ENCODE measurements at places on chromosomes 13 and 19. TPM values are rescaled to one million over a fixed set of nuclear protein-coding genes. Genes with fewer than 3 reads are reported as not detected.
A peak's percentile ranks its signal among the peaks of the same experiment; 100 is the strongest.

DNA sequence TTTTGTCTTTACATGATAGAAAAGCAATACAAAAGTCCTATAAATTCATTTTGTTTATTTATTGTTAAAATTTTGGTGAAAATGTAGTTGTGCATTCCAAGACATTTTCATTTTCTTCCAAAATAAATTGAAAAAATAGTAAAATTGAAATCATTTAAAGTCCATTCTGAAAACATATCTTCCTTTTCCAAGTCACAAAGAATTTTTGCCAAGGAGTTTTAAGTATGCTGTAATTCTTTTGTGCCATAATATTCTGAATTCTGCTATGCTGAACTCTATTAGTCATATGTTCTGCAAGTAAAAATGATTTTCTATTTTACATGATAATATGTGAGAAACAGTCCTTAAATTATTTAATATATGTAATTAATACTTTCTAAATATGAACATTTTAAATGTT lies 879.6 kb upstream of the SLC10A2 start:
- no peaks in the 10 kb centered on the region for H3K36me3 ChIP-seq
- H3K4me3 ChIP-seq, result no peak overlapping the region
- DNase-seq, result no peak
- H3K27ac ChIP-seq, result no peak overlapping the region
- H3K27me3 ChIP-seq, result no peaks in the 10 kb centered on the region

GRCh38 chr19:38247734-38248268 lies 8.4 kb downstream of the PPP1R14A start:
- no peaks in the 10 kb centered on the region for H3K36me3 ChIP-seq
- DNase-seq, result no peak
- H3K27me3 ChIP-seq, result no peaks in the 10 kb centered on the region
- H3K27ac ChIP-seq, result peak overlapping the region; percentile 31

DNA sequence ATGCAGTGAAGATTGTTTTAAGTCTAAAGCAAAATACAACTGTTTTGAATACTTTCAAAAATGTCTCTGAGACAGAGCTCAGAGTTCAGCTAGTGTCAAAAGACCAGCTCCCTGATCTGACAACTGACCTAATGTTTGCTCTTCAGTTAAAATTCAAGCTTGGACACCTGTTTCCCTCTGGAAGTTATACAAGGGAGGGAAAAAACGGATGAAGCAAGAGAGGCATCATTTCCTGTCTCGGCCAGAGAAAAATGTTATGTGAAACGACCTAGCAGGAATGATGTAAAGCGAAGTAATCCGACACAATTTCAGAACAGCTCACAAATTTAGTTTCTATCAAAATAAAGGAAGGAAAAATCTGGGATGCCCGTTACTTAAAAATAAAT lies 59.4 kb downstream of the ZAR1L start:
- no peak for DNase-seq
- no peaks in the 10 kb centered on the region for H3K36me3 ChIP-seq
- no peaks in the 10 kb centered on the region for H3K4me1 ChIP-seq
- H3K27ac ChIP-seq, result peak overlapping the region; percentile 80
- H3K27me3 ChIP-seq, result no peaks in the 10 kb centered on the region

DNA sequence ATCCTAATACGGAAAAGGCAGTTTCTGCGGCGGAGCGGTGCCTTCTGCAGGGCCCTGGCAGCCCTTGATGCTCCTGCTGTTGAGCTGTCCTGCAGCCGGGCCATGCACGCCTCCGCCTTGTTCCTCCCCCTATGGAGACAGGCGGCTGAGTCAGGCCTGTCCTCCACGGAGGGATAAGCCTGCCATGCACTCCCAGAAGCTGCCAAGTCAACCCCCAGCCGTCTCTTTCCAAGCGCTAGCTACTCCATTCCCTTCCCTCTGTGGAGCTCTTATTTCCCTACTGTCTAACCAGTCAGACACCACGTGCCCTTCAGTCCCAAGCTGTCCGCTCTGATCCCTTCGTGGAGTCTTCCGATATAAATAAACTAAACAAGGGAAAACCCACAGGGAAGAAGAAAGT lies 197.0 kb downstream of the COL4A1 start:
- H3K4me3 ChIP-seq, result no peak overlapping the region
- DNase-seq, result peak; percentile 92
- H3K4me1 ChIP-seq, result peaks cover 2% of the 10 kb centered on the region
- no peak overlapping the region for H3K27ac ChIP-seq
- H3K36me3 ChIP-seq, result no peaks in the 10 kb centered on the region

DNA sequence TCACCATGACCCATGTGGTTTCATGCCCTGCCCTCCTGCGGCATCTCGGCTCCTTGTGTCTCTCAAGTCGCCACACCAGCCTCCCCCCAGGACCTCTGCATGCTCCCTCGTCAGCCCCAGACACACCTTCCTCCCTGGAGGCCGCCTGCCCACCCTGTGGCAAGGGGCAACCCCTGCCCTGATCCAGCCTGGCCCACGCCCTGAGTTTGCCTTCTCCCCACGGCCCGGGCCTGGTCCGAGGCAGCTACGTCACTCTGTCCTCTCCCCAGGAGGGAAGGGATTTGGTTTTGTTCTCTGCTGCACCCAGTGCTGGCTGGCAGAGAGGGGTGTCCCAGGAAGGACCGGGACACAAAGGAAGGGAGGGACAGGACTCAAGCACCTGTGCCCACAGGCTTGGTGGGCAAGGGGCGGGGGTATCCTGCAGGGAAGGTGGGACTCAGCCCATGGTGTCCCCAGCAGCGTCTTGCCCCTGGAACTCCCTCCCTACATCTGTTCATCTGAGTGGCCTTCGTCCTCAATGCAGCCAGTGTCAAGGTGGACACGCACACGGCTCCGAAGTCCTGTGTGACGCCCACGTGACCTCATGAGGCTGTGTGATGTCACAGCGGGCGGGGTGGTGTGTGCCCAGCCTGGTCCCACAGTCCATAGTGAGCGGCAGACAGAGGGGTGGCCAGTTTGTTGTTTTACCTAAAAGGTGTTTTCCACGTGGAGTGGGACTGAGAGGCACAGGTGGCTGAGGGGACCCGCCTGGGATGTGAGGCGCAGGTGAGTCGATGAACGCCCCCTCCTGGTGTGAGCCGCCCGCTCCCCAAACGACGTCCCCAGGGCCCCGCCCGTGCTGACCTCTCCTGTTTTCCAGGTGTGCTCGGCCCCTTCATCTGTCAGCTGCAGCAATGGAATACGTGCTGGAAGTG lies at the start of gene TEX29:
TSS of gene TEX29 (plus strand) at position 645 of the 914 bp plus-strand sequence. CDS start at position 894, 249 bp downstream.
- no peaks in the 10 kb centered on the region for H3K36me3 ChIP-seq
- H3K4me3 ChIP-seq, result no peak within 1 kb of the TSS
- DNase-seq, result no peak
- no peaks in the 10 kb centered on the region for H3K4me1 ChIP-seq
- no peak within 1 kb of the TSS for H3K27ac ChIP-seq

DNA sequence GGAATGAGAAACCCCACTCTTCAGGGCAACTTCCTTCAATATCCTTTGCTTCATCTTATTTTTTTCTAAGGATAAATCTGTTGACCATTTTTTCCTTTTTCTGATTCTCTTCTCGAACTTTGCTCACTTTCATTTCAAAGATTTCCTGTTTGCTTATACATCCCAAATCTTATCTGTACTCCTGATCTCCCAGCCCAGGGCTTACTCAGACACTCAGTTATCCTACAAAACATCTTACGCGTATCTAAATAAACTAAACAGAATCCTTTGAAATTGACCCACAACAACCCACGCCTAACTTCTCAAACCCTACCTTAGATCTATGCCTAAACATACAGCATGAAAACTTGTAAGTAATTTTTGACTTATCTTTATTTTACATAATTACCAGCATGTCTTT lies 179.2 kb downstream of the ABCC4 start:
- H3K27ac ChIP-seq, result no peak overlapping the region
- H3K36me3 ChIP-seq, result no peaks in the 10 kb centered on the region
- H3K4me1 ChIP-seq, result no peaks in the 10 kb centered on the region
- no peak for DNase-seq

GRCh38 chr19:3548606-3549005 lies 8.8 kb downstream of the MFSD12 start:
- H3K27me3 ChIP-seq, result no peaks in the 10 kb centered on the region
- DNase-seq, result no peak
- no peak overlapping the region for H3K4me3 ChIP-seq
- no peak overlapping the region for H3K27ac ChIP-seq

GRCh38 chr13:98983182-98983581 lies 5.3 kb upstream of the DOCK9 start:
- peaks cover 3% of the 10 kb centered on the region for H3K4me1 ChIP-seq
- H3K27me3 ChIP-seq, result no peaks in the 10 kb centered on the region
- no peak for DNase-seq
- H3K4me3 ChIP-seq, result no peak overlapping the region
- H3K36me3 ChIP-seq, result no peaks in the 10 kb centered on the region

GRCh38 chr13:94414708-94415107 lies 64.8 kb downstream of the DCT start:
- no peak overlapping the region for H3K4me3 ChIP-seq
- H3K27ac ChIP-seq, result no peak overlapping the region
- H3K36me3 ChIP-seq, result no peaks in the 10 kb centered on the region
- no peaks in the 10 kb centered on the region for H3K27me3 ChIP-seq
- H3K4me1 ChIP-seq, result peaks cover 1% of the 10 kb centered on the region

DNA sequence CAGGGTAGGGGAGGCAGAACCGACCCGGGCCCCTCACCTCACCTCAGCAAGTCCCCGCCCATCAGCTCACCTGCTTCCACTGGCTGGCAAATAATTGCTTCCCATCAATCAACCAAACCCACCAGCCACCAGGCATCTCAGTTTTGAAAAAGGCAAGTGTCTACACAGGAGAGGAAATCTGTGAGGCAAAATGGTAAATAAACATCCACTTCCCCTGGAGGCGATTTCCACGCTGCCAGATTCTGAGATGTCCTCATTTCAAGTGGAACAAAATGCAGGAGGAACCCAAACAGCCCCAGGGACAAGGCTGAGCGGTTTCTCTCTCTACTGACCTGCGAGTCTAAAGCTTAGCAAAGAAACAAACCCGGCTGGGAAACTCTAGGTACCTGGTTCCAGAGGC lies 117.5 kb downstream of the CRYL1 start:
- H3K4me3 ChIP-seq, result no peak overlapping the region
- no peaks in the 10 kb centered on the region for H3K27me3 ChIP-seq
- H3K27ac ChIP-seq, result no peak overlapping the region

- no peaks in the 10 kb centered on the region for H3K36me3 ChIP-seq
- DNase-seq, result no peak
- H3K27me3 ChIP-seq, result no peaks in the 10 kb centered on the region
- H3K27ac ChIP-seq, result no peak overlapping the region
- H3K4me3 ChIP-seq, result no peak overlapping the region
- no peaks in the 10 kb centered on the region for H3K4me1 ChIP-seq
These were observed 232.5 kb downstream of the GPC5 start for GRCh38 chr13:91630946-91631345.

- no peaks in the 10 kb centered on the region for H3K36me3 ChIP-seq
- no peaks in the 10 kb centered on the region for H3K27me3 ChIP-seq
- H3K27ac ChIP-seq, result no peak overlapping the region
- no peaks in the 10 kb centered on the region for H3K4me1 ChIP-seq
- no peak overlapping the region for H3K4me3 ChIP-seq
- peak; percentile 40 for DNase-seq
These were observed 15.2 kb downstream of the C19orf12 start for GRCh38 chr19:29699861-29700260.

GRCh38 chr19:3097442-3097871 lies 3.3 kb downstream of the GNA11 start:
- H3K4me3 ChIP-seq, result no peak overlapping the region
- no peaks in the 10 kb centered on the region for H3K27me3 ChIP-seq
- peak overlapping the region; percentile 0 for H3K27ac ChIP-seq
- DNase-seq, result peak; percentile 70
- no peaks in the 10 kb centered on the region for H3K4me1 ChIP-seq
- no peaks in the 10 kb centered on the region for H3K36me3 ChIP-seq

GRCh38 chr13:71867131-71867814 lies at the start of gene DACH1:
Gene DACH1 (minus strand): TSS chr13:71867204.
- no peaks in the 10 kb centered on the region for H3K4me1 ChIP-seq
- DNase-seq, result peak; percentile 66
- H3K4me3 ChIP-seq, result peak within 1 kb of the TSS; percentile 19
- no peaks in the 10 kb centered on the region for H3K36me3 ChIP-seq

GRCh38 chr19:49356382-49356781 lies 5.8 kb downstream of the TEAD2 start:
- no peak overlapping the region for H3K4me3 ChIP-seq
- DNase-seq, result no peak
- H3K27me3 ChIP-seq, result no peaks in the 10 kb centered on the region
- no peaks in the 10 kb centered on the region for H3K36me3 ChIP-seq

GRCh38 chr13:25217023-25217885 lies 45.2 kb upstream of the AMER2 start:
- H3K27ac ChIP-seq, result no peak overlapping the region
- DNase-seq, result no peak
- H3K4me3 ChIP-seq, result no peak overlapping the region
- no peaks in the 10 kb centered on the region for H3K27me3 ChIP-seq
- no peaks in the 10 kb centered on the region for H3K36me3 ChIP-seq
- no peaks in the 10 kb centered on the region for H3K4me1 ChIP-seq

GRCh38 chr19:940591-941291 lies 14.9 kb downstream of the ARID3A start:
- no peaks in the 10 kb centered on the region for H3K36me3 ChIP-seq
- H3K27me3 ChIP-seq, result no peaks in the 10 kb centered on the region
- peak; percentile 92 for DNase-seq
- no peaks in the 10 kb centered on the region for H3K4me1 ChIP-seq
- peak overlapping the region; percentile 1 for H3K4me3 ChIP-seq

DNA sequence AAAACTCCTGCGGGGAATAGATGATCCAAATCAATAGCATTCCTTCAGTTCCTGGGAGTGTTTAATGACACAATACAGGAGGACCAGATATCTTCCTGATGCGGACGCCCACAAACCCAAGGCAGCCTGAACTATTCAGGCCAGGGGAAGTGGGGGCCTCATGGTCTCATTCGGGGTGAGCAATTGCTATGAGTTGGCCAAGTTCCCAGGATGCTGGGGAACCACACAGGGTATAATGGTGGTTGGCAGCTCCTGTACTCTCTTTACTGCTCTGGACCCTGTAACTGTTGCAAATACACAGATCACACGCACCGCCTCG lies 401.2 kb downstream of the IRS2 start:
- no peak overlapping the region for H3K4me3 ChIP-seq
- H3K27me3 ChIP-seq, result no peaks in the 10 kb centered on the region

DNA sequence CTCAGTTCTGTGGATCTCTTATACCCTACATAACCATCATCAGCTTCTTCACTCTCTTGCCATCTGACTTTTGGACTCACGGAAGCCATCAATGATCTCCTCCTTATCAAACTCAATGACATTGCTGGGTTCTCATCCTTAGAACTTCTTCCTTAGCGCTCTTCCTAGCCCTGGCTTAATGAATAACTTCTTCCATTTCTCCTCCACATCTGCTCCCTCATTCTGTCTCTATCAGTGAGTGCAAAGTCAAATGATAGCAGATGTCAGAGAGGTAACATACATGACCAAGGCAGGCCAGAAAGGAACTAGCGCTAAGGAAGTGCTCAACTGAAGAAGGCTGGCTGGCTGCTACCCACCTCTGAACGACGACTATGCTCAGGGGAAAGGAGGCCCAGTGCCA lies 449.8 kb downstream of the COG6 start:
- H3K36me3 ChIP-seq, result no peaks in the 10 kb centered on the region
- no peaks in the 10 kb centered on the region for H3K4me1 ChIP-seq
- H3K27me3 ChIP-seq, result no peaks in the 10 kb centered on the region
- no peak overlapping the region for H3K4me3 ChIP-seq

GRCh38 chr19:33139165-33139564 lies 7.3 kb downstream of the WDR88 start:
- no peak overlapping the region for H3K4me3 ChIP-seq
- H3K36me3 ChIP-seq, result no peaks in the 10 kb centered on the region
- no peak overlapping the region for H3K27ac ChIP-seq
- DNase-seq, result no peak
- no peaks in the 10 kb centered on the region for H3K4me1 ChIP-seq

Gene PCP2
- not detected for total RNA-seq

Gene RUBCNL
- 12.8 TPM for total RNA-seq

Gene SIAH3
- 0.09 TPM for total RNA-seq

Gene RFPL4A
- total RNA-seq, result not detected

Gene ZNF544
- total RNA-seq, result 26.2 TPM

Gene PRTN3
- not detected for total RNA-seq

Gene DCT
- total RNA-seq, result 0.29 TPM
